ENCODE measurements at places on chromosomes 3 and 15. TPM values are rescaled to one million over a fixed set of nuclear protein-coding genes. Genes with fewer than 3 reads are reported as not detected.

Gene CCDC39
- 0.94 TPM for total RNA-seq

GRCh38 chr3:151873398-151873797 lies at the start of gene SUCNR1:
SUCNR1 (plus strand) TSS chr3:151873643; CDS start chr3:151879893, 6,250 bp downstream.
- no peak within 1 kb of the TSS for H3K4me3 ChIP-seq
- no peak for DNase-seq
- H3K27me3 ChIP-seq: no peaks in the 10 kb centered on the region
- H3K4me1 ChIP-seq: peaks cover 2% of the 10 kb centered on the region
- peak within 1 kb of the TSS; percentile 6 for H3K27ac ChIP-seq

GRCh38 chr15:94324117-94324826 lies 92.9 kb downstream of the MCTP2 start:
- no peaks in the 10 kb centered on the region for H3K36me3 ChIP-seq
- H3K27me3 ChIP-seq: no peaks in the 10 kb centered on the region
- H3K4me1 ChIP-seq: peaks cover 11% of the 10 kb centered on the region
- no peak for DNase-seq
- no peak overlapping the region for H3K27ac ChIP-seq
- no peak overlapping the region for H3K4me3 ChIP-seq

Gene TM4SF4
- total RNA-seq: 2.5 TPM

- H3K36me3 ChIP-seq: no peaks in the 10 kb centered on the region
- H3K27me3 ChIP-seq: no peaks in the 10 kb centered on the region
- no peaks in the 10 kb centered on the region for H3K4me1 ChIP-seq
Observed at GRCh38 chr3:115877615-115877899, 254.2 kb downstream of the GAP43 start.
